ENCODE measurements at places on chromosomes 2 and 18.

- no peak for DNase-seq
Observed at GRCh38 chr2:203781151-203781550, 74.7 kb downstream of the CD28 start.

- DNase-seq, result no peak
Observed at GRCh38 chr2:170339750-170340692, 162.1 kb downstream of the MYO3B start.

DNA sequence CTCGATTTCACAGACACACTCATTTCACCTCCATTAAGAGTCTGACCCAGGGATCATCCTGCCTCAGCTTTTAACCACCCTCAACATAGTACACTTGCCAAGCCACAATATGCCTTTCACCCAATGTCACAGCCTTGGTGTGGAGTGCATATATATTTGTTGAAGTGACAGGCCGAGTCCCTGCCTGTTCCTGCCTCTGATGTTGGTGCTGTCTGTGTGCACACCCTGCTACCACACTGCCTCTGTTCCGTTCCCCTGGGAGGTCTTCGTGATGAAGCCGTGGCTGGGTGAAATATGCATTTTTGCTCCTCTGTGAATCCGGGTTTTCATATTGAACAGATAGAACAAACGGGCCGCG is 90.3 kb downstream of the RNF144A start:
- no peak for DNase-seq

GRCh38 chr2:174176898-174177297 is 71.4 kb downstream of the OLA1 start:
- DNase-seq, result no peak

DNA sequence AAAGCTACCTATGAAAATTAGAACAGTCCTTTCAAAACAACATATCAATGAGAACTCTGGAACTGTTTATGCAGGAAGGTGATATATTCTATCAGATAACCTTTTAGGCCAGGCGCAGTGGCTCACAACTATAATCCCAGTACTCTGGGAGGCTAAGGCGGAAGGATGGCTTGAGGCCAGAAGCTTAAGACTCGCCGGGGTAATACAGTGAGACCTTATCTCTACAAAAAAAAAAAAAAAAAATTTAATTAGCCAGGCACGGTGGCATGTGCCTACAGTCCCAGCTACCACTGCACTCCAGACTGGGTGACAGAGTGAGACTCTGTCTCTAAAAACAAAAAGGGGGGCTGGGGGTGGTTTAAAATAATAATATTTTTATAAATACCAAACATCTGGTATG is 77.9 kb downstream of the OSBPL1A start:
- DNase-seq, result no peak

GRCh38 chr2:238380785-238381184 is 45.9 kb upstream of the ASB1 start:
- no peak for DNase-seq

DNA sequence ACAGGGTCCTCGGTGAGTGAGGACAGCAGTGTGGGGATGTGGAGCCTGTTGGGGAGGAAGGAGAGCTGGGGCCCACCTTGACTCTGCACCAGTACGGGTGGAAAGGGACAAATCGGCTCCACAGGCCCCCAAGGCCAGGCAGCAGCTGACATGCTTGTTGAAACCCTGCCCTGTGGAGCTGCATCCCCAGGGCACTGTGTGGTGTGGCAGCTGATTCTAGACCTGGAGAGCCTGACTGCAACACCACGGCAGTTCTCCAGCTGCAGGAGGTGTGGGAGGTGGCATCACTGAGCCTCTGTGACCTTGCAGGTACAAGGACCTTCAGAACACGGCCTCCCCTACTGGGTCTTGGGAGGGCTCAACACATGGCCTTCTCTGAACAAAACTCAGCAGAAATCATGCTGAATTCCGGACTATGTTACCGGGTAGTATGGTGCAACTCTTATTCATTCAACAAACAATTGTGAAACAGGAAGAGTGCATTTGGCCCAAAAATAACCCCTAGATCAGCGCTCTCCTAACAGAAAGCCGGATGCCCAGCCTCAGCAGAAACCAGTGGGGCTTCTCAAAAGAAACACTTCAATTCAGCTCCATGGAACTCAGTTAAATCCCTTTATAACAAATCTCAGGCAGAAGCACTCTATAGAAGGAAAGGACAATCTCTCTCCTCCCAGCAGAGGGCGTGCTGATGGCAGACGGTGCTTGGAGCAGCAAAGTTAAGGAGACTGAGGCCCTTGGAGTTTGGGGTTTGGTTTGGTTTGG is 104.4 kb upstream of the SALL3 start:
- DNase-seq, result no peak

DNA sequence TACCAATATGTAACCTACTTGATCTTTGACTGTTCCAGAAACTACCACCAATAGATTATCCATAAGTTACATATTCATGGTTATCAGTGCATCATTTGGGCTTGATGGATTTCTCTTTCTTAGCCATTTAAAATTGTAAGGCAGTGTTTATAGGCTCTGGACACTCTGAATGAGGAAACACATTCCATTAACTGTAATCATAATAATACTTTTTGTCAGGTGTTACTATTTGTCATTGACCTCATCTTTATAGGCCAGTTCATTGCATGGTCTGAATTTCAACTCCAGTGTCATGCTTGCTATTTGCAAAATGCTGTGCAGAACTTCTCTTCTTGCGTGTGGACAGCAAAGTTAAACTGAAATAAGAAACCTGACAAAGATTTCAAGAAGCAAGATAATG is 1340.2 kb upstream of the ZEB2 start:
- DNase-seq, result no peak

- DNase-seq, result no peak
Observed at GRCh38 chr2:128311216-128311754, 7.4 kb downstream of the HS6ST1 start.

- no peak for DNase-seq
Observed at GRCh38 chr18:49997558-49997957, 184.2 kb upstream of the ACAA2 start.

DNA sequence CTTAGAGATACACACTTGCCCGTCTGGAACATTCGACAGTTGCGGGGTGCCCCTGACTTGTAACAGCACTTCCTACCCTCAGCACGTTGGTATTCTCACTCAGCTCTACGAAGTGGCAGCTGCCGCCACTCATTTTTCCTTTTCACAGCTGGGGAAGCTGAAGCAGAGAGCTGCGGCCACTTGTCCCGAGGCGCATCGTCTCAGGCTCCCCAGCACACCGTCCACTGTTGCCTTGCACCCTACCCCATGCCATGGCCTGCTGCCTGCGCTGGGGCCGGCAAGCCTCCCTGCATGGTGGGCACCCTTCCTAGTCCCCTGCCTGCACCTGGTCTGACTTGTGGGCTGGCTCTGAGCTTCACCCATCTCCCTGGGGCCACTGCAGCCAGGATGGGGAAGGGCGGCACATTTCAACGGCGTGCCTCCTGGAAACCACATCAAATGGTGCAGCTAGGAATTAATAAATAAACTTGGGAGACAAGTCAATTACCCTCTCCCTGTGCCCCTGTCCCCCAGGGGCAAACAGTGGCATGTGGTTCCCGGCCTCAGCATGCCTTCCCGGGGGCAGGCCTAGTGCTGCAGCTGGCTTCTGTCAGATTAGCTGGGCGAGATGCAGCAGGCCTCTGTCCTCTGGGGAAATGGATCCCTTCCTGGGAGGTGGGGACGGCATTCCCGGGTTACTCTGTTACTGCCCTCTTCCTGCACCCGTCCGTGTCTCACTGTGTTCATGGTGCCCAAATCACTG is 64.7 kb upstream of the HAAO start:
- no peak for DNase-seq

- no peak for DNase-seq
Observed at GRCh38 chr2:143248631-143249030, 119.4 kb downstream of the ARHGAP15 start.

DNA sequence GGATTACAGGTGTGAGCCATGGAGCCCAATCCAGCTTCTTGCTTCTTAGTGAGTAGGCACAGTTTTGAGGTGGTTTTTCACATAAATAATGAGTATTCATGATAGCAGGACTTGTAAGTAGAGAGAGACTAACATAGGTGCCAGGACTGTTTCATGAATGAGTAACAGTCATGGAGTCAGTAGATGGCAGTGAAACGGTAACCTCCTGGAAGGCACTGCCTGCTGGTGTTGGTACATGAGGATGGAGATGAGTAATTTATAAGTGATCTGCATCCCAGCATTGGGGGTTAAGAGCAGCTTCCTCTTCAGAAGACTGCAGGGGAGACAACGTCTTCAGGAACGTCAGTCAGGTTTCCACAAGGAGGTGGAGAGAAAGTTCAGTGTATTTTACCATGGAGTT is 143.8 kb downstream of the HAUS1 start:
- DNase-seq, result no peak
